ENCODE measurements at places on chromosomes 1 and 21.

- DNase-seq: peak; percentile 91
Measured at GRCh38 chr21:31659536-31660258, at the start of gene SOD1. SOD1 (plus strand) TSS chr21:31659693; CDS start chr21:31659770, 77 bp downstream.

DNA sequence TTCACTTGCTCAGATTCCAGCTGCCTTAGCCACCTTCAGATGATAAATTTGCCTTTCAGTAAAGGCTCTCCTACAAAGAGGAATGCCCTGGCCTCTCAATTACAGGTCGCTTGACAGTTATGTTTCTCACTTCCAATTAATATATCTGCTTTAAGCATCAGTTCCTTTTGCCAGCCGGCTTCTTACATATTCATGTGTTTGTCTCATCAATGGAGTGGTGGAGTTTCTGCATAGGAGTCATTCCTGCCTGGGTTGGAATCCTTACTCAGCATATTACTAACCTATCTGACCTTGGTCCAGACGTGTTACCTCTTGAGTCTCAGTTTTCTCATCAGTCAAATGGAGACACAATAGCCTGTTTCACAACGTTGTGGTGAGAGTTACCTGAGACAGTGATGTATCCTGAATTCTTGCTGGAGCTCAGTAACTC lies 9.4 kb upstream of the SESN2 start:
- DNase-seq: no peak

DNA sequence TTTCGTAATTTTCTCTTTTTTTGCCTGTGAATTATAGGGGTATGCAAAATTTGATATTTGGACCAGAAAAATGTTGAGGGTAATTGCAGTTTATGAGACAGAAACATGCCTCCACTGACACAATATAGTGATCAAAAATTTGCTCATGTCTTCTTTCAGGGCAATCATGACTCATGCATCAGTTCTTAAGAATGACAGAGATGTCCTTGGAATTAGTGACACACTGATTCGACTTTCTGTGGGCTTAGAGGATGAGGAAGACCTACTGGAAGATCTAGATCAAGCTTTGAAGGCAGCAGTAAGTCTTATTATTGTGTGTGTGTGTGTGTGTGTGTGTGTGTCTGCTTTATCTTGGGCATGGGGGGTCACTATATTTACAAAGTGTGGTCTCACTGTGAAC lies 27.5 kb downstream of the CTH start:
- DNase-seq: peak; percentile 7

- no peak for DNase-seq
Measured at GRCh38 chr1:32062867-32063230, 9.9 kb upstream of the TMEM39B start.

DNA sequence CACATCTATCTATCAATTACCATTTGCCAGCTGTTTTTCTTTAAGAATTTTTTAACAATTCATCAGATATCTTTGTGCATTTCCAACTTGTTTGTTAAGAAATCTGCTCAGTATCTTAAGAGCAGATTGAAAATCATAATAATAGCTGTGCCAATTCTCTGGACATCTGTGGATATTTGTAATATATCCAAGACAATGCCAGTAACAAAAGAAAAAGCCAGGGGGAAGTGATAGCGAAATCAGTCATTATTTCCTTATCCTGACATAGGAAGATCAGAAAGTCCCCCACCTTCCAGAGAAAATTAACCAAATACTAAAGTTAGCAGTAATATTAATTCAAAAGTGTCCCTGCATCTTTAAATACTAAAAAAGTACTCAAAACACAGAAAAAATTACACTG lies 217.1 kb downstream of the RERE start:
- no peak for DNase-seq
